Stimulated activated naive CD8-positive, alpha-beta T cell treated with anti-CD3 and anti-CD28 coated beads, Interleukin-15, Interleukin-2, amounts not matched to agents 100 U/mL and 50 U/mL, for 24 hours (primary cell): ENCODE measurements at places on chromosomes 5 and 9.
A peak's percentile ranks its signal among the peaks of the same experiment; 100 is the strongest.

DNA sequence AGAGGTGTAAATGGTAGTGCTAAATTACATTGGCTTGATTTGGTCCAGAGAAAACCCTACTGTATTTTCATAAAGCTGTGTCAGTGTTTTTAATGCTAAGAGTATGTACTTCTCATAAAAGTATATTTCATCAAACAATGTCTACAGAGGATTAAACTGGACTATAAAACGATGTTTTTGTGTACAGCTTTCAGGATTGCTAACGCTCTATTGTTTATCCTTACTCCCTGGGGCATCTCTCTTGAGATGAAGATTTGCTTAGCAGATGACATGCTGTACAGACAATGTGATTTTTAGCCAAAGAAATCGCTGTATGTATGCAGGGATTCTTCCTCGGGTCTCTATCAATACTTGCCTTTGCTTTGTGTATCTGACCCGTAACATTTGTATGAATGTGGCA, 216.0 kb downstream of the FBXL7 start:
- no peak for DNase-seq

GRCh38 chr5:122649080-122649479, 125.8 kb upstream of the SNX2 start:
- DNase-seq: no peak

- no peak for DNase-seq
These were observed 127.0 kb downstream of the ADAMTS12 start for GRCh38 chr5:33764786-33765185.

- no peak for DNase-seq
These were observed 7.1 kb downstream of the SYNPO start for GRCh38 chr5:150647275-150648251.

- peak; percentile 3 for DNase-seq
These were observed 517 bp downstream of the KCNN2 start for GRCh38 chr5:114362197-114362976.

DNA sequence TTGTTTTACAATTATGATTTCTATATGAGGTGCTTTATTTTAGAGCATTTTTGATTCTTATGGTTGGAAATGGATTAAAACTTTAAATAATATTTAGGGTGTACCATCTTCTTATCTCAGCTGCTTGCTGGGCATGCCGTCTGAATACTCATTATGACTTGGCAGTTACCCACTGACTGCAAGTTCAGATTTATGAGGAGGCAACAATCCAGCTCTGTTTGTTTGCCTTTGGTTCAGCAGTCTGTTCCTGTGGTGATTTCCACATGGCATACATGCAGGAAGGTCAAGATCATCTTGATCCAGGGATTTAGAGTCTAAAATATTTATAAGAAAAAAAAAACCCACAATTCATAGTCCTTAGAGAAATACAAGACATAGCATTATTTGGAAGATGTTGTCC, 1254.5 kb upstream of the NUDT12 start:
- no peak for DNase-seq

GRCh38 chr5:135508496-135509005, 27.2 kb downstream of the NEUROG1 start:
- no peak for DNase-seq

DNA sequence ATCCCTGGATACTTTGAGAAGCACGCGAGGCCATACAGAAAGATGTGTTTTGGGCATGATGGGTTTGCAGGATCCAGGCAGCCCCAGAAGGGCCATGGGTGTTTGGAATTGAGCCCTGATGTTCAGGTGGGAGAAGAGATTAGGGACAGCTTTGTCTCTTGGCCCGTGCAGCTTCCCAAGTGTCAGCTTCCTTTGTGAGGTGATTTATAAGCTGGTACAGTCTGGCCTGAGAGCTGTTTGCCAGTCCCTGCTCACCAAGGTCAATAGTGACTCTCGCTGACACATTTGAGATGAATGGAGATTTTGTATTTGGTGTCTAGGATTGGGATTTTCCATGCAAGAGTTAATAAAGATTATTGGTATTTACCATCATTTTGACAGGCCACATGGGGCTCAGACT, 165.9 kb downstream of the ICE1 start:
- DNase-seq: no peak

GRCh38 chr9:116656501-116656971, 30.6 kb upstream of the TRIM32 start:
- no peak for DNase-seq
